Posterior vena cava (tissue), 2 donors: ENCODE measurements at places on chromosomes 16 and 17.

- DNase-seq, result no peak
Measured at GRCh38 chr17:17134957-17135333, 71.2 kb downstream of the PLD6 start.

DNA sequence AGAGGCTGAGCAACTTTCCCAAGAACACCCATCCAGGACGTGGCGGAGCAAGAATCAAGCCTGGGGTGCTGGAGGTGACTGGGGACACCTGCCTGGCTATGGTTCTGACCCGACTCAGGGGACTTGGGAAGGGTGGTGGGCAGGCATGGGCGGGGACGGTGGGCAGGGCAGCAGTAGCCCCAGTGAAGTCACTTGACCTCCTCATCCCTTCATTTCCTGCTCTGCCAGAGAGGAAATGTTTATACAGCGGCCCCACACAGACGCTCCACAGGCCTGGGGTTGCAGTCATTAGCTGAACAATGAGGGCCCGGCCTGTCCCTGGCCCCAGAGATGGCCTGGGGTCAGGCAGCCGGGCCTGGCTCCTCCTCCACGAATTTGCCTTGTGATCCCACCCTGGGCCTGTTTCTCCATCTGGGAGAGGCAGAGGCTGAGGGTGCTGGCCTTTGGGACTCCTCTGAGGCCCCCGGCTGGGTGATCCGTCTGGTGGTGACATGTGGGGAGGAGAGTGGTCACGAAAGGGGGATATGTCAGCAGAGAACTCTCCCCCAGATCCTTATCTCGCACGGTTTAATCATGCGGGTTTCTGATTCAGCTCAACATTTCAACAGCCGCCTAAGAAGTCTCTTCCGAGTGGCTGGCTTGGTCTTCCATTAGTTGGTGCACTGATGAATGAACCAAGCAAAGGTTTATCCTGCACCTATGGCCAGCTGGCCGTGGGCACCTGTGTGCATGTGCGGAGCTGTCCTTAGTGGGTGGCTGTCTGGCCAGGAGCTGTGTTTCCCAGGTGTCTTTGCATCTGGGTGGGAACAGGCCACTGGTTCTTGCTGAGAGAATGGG, 175.9 kb downstream of the IRF8 start:
- DNase-seq, result peak; percentile 55

DNA sequence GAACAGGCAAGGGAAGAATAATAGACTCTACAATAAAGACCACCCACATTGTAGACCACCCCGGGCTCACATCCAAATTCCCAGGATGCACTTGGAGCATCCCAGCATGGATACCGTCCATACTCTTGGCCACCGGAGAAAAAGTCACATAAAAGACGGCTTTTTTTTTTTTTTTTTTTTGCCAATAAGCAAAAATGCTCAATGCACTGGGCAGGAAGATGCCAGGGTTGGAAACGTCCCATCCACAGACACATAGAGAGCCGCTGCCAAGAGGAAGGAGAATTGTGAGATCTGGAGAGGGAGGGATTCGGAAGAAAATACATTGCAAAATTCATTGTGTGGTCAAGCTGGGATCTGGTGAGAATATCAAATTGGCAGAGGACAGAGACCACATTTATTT, 286.7 kb downstream of the XYLT1 start:
- no peak for DNase-seq

DNA sequence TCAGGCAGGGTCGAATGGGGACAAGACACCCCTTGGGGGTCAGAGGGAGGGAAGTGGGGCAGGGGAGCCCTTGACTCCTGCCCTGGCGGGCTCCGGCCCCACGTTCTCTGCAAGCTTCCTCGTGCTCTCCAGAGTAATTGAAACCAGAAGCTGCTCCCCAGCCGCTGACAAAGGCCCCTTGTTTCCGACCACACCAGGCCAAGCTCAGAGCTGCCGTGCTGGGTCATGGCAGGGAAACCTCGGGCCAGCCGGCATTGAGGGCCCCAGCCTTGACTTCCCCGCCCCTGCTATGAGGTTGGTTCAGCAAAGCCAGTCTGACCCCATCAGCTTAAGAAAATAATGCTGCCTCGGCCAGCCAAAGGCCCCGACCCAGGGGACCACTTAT, 43.3 kb downstream of the TIMM22 start:
- DNase-seq, result no peak

DNA sequence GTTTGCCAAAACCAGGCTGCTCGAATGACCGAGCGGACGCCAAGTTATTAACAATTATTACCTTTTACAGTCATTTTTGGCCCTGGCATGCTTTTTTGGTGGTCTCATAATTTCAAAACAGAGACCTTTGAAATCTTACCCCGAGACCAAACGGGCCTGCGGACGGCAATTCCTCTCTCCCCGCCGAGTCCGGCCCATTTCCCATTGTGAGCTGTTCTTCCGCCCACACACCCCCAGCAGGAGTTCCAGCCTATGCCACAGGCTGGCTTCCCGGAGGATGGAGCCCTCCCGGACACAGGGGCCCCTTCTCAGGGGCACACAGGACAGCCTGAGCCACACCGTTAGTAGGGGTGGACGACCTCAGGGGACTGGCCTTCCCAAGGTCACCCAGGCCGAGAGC, 130.7 kb downstream of the C16orf95 start:
- no peak for DNase-seq

DNA sequence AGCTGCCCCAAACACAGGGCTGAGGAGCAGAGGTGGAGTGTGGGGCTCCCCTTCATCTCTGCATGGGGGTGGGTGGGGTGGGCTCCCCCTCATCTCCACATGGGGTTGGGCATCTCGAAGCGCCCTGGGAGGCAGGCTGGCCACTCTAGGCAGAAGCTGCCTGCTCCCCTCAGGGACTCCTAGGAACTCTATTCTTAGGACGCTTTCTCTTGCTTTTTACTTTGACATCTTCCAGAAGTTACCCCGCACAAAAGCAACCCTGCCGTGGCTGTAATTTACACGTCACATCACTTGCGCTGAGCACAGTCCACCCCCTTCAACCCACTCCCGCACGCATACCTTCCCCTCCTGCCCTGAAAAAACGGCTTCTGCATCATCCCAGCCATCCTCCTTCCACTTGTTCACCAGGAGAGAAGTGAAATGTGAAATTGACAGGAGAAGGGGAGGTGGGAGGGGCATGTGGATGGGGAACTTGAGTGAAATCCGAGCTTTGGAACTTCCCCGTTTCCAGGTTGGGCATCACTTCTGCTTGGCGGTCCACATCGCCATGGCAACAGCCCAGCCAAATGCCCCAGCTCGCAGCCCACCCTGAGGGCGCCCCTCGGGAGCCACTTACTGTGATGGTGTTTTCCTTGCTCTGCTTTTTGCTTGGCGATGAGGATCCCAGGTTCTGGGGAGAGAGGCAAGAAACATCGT, 53.7 kb upstream of the RCVRN start:
- DNase-seq, result peak; percentile 81

GRCh38 chr17:20908313-20909267, 134.2 kb downstream of the USP22 start:
- peak; percentile 96 for DNase-seq

- no peak for DNase-seq
Measured at GRCh38 chr17:900336-900934, 79.1 kb downstream of the NXN start.

GRCh38 chr16:13062219-13062618, 160.8 kb downstream of the SHISA9 start:
- DNase-seq, result no peak

GRCh38 chr16:88651276-88651988, 579 bp upstream of the CYBA start:
- peak; percentile 88 for DNase-seq

DNA sequence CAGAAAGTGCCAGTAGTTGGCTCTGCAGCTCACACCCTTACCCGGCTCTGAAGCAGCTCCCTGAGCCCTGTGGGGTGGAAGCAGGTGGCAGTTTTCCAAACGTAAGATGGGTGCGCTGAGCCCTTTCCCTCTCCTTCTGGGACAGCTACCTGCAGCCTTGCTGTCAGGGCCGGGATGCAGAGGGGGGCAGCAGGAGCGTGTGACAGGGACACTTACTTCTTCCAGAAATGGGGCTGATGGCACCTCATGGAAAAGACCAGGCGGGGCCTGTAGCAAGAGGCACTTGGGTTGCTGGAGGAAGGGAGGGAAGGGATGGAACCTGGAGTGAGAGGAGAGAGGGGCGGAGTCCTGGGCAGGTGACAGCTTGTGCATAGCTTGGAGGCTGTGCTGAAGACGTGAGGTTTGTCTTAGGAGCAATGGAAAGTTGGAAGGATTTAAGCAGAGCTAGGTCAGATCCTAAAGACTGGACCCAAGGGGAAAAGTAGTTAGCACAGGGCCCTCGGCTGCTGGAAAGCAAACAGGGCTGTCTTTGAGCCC, 216.8 kb upstream of the RPL38 start:
- DNase-seq, result peak; percentile 43

GRCh38 chr16:49854796-49855203, 1.1 kb downstream of the ZNF423 start:
- DNase-seq, result no peak

- DNase-seq, result peak; percentile 90
Measured at GRCh38 chr17:39225959-39226683, 376 bp upstream of the STAC2 start.

DNA sequence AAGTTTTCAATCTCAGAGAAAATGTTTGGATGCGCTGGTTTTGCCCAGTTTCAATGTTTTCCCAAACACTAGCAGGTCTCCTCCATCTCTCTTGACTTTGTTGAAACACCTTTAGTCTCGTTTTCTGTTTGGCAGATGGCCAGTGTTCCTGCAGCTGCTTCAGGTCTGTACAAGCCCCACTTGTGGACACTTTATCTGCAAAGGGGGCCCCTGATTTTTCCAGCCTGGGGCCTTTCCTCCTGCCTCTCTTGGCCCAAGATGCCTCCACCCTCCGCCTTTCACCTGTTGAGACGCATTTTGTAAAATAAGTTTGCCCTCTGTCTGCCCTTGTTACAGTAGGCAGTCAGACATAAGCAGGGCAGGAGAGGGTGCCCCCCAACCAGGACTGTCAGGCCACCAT, 21.8 kb upstream of the PRM1 start:
- no peak for DNase-seq

DNA sequence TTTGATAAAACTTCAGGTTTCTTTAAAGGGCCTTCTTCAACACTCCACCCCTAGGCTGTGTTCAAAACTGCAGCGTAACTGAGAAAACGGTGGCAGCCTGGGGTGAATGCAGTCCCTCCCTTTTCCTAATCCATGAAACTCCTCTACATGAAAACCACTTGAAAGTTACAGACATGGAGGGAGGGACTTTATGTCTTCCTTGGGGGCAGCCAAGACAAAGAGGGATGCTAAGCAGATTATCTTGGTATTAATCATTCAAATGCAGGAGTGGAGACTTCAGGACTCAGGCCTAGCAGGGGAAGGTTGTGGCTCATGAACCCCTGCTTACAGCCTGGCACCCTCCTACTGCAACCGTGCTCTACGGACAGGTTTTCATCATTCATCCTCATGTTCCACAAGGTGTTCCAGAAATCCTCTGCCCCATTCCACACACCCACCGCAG, 46.8 kb downstream of the RNF112 start:
- no peak for DNase-seq

- peak; percentile 96 for DNase-seq
Measured at GRCh38 chr17:75131278-75132017, at the start of gene NT5C. Gene NT5C, minus strand, starts transcription at chr17:75131742. Its CDS starts 35 bp downstream, at chr17:75131707.

GRCh38 chr16:47142821-47143676, 696 bp downstream of the NETO2 start:
- DNase-seq, result peak; percentile 82

GRCh38 chr17:62617894-62618472, 9.5 kb upstream of the MRC2 start:
- no peak for DNase-seq

GRCh38 chr17:43611230-43611969, 50.3 kb downstream of the MEOX1 start:
- DNase-seq, result no peak

- DNase-seq, result no peak
Measured at GRCh38 chr16:67249178-67250044, 632 bp downstream of the SLC9A5 start.

DNA sequence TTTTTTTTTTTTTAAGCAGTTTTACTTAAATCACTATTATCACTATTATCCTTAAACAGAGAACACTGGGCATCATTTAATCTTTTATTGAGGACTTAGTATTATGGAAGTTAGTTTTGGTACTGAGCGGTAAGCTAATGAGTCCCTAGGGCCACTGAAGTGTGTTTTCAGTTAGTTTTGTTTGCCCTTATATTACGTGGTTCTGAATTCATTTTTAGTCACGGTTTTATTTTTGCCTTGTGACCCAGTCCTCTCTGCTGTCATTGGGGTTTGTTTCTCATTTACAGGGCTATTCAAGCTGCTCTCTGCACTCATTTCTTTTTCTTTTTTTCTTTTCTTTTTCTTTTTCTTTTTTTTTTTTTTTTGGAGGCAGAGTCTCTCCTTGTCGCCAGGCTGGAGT, 17.3 kb downstream of the RABEP1 start:
- no peak for DNase-seq

GRCh38 chr17:43667947-43668348, 6.2 kb upstream of the MEOX1 start:
- no peak for DNase-seq

DNA sequence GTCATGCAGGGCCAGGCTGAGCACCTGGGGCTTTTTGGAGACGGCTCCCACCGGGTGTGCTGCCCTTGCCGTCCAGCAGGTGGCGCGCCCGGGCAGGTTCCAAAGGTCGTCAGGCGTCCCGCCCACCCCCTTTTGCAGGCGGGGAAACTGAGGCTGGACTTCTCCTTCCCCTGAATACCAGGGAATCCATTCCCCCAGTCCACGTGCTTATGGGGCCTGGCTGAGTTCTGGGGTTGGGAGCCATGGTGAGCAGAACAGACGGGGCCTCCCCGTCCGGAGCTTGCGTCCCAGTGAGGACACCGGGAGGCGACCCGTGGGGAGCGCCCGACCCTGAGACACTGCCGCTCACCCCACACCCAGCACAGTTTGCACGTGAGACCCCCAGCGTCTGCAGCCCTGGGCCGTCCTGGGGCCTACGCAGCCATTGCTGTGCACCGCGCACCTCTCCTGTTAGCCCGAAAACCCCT, 51.8 kb upstream of the JPH3 start:
- no peak for DNase-seq
